ENCODE measurements at places on chromosomes 1 and 21.

DNA sequence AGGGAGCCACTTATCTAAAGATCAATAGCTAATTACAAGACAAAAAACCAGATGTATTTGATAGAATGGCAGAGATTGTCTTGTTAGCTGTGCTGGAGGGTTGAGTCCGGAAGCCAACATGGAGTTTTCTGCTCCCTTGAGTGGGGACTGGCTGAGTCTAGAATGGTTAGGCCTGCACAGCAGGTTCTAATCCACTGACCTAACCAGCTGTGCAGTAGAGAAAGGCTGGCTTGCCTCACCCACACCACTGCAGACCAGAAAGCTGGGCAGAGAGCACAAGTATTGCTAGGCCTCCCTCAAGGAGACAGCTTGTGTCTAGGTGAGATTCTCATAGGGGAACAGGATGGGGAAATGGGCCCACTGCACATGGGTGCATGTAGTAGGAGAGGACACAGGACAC is 11.7 kb upstream of the GNG12 start:
- no peak for DNase-seq

- DNase-seq, result no peak
Observed at GRCh38 chr1:211521102-211521815, 29.3 kb upstream of the RD3 start.

DNA sequence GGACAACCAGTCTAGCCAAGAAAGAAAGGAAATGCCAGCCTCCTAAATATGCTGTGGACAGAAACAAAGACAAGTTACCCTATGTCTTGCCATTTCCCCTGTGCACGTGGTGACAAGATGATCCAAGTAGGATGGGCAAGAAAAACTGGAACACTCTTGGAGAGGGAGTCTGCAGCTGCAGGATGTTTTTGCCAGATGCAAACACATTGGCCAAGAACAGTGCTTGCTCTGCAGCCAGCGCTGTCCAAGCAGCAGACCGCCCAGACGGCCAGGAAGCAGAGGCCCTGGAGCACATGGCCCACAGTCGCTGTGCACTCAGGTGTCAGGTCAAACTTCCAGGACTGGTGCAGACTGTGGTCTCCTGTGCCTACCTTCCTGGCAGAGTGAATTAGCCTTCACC is 189.3 kb downstream of the SLC35F3 start:
- no peak for DNase-seq

GRCh38 chr21:35885942-35886541 is 174.3 kb downstream of the SETD4 start:
- no peak for DNase-seq

- no peak for DNase-seq
Observed at GRCh38 chr21:17921579-17922530, 102.7 kb upstream of the C21orf91 start.

GRCh38 chr1:107750364-107750959 is 214.5 kb downstream of the VAV3 start:
- DNase-seq, result peak; percentile 52

DNA sequence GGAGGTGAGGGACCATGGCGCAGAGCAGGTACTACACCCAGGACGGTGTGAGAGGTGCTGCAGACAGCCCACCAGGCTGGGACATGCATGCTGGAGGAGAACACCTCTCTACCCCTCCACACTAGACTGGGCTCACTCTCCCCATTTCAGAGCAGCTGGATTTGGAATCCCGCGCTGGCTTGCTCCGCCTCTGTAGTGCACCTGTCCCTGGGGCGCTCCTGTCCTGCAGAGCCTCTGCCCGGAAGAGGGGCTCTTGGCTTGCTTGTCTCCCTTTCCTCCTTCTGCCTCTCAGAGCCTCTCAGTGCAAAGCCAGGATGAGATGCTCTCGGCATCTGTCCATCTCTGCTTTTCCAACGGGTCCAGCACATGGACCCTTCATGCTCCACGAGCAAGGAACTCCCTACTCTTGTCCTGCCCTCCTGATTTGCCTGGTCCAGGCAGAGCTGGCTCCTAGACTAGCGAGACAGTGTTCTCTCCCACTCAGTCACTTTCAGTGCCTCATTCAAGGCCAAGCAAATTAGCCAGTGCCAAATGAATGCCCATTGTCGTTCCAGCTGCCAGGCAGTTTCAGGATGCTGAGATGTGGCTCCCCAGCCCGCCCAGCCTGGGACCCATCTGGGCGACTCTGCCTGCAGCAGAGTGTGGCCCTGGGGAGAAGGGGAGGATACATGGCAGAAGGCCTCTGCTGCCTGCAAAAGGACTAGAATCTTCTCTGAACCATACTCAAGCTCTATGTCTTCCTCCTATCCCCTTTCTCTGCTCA is 33.7 kb downstream of the CDCA8 start:
- no peak for DNase-seq

- peak; percentile 1 for DNase-seq
Observed at GRCh38 chr1:57424231-57425027, 569 bp upstream of the DAB1 start.

DNA sequence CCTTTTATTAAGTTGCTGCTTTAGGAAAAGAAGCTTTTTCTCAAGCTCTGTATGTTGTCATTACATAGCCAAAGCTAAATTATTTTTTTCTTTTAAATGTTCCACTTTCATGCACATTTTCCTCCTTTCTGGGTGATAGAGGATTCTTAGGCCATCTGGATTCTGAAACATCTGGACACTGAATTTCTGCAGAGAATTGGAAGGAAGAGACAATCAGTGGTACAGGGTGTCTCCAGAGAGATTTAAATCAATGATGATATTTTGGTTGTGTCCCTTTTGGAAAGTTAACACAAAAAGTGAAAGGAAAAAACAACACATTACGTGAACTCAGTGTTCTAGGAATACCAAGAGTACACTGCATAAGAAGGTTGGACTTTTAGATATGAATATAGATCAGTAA is 211.4 kb upstream of the PKN2 start:
- DNase-seq, result no peak

DNA sequence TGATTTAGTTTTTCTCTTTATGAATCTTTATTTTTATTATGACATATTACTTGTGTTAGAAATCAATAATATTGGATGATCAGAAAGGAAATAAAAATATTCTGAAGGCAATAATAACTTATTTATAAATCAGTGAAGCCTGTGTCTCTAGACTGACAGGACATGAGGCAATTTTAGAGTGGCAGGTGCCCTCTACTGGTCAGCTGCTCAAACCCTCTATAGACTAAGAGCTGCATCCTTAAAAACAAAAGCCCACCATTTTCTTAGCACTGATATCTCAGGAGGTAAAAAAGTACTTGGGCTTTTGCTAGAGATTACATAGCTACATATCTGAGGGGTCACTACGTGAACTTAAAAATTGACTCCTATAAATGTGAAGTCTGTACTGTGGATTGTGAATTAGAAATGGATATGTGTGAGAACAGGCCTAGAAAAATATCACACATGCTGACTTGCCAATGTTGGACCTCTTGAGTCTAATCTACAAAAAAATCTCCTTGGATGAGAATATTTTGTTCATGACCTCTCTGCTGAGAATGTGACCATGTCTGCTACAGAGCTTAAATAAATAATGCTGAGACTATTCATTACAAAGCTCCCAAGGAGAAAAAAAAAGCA is 597.9 kb upstream of the ADAMTS5 start:
- peak; percentile 5 for DNase-seq

DNA sequence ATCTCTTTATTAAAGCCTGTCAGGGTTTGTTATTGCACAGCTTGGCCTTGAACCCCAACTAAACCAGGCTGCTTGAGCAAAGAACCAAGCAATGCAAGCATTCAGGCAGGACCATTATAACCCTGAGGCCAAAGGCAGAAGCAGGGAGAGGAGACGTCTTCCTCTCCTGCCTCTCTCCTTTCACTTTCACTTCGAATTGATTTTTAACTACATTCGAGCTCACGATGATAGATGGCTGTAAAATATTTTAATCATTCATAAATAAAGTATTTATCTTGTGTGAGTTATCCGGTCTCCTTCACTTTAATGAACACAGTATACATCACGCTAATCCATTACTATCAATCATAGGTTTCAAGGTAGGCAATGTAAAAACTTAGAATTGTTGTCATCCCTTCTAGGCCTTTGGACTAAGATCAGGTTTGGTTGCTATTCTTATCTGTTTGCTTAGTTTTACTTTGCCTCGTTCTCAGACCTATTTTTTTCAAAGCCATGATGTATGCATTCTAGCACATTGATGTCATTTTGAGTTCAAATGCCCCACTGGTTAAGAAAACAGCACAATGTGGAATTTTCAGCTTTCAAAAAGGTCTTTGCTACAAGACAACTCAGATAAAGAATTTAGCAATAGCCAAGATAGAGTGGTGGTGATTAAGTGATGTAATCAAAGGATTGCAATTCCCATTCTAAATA is 480.2 kb upstream of the RUNX1 start:
- DNase-seq, result peak; percentile 33

GRCh38 chr1:246199086-246199645 is 307.9 kb downstream of the SMYD3 start:
- no peak for DNase-seq

- no peak for DNase-seq
Observed at GRCh38 chr21:39196310-39196709, 13.1 kb upstream of the PSMG1 start.

DNA sequence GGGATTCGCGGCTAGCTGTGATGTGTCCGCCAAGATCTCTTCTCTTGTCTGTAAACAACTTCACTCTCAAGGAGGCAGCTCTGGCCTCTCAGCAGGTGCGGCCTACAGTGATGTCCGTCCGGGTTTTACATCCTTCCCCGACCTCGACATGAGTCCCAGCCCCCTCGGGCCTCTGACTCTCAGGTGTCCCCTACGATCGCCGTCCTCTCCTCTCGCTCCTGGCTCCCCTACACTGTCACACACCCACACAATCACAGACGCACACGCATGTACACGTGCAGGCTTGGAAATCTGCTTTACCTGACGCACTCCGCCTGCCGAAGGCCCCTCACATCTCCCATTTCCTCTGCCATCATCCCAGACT is 797 bp upstream of the RSPH1 start:
- DNase-seq, result no peak

DNA sequence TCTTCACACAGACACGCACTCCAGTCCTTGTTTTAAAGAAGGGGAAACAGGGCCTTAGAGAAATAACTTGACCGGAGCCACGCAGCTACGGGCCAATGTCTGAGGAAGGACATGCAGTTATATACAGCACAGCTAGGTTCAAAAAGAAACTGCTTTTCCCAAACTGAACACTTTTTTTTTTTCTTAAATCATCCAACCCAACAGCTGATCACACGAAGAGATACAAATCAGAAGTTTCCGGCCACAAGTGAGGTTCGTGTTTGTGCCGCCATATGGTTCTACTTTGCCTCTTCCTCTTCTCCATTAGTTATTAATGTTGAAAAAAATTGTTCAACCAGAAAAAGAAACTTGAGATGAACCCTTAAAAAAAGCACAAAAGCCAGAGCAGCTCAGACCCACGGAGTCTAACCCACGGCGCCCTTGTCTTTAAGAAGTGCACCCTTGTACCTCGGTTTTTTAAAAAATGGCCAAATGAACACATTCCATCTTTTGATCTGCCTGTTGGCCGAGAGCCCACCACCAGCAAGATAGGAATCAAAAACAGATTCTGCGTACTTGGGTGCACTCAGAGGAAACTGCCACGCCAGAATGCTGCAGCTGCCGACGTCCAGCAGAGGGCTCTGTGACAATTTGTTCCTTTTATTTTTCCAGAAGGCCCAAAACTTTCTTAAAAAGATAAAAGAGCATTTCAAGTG is 78.9 kb downstream of the SLC66A1 start:
- peak; percentile 73 for DNase-seq

DNA sequence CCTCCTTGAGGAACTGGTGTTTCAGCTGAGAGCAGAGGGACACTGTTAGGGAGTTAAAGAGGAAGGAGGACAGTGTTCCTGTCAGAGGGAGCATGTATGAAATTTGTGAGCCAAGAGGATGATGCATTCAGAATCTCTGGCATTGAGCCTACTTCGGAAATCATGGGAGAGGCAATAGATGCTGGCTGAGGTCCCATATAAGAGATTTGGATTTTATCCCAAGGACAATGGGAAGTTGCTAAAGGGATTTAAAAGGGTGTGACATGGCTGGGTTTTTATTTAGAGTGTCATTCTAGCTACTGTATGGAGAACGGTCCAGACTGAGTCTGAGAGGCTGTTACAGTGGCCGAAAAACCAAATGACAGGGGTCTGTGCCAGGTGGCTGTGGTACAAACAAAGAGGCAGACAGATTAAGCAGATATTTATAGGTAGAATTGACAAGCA is 403.2 kb upstream of the B3GALT2 start:
- no peak for DNase-seq

- no peak for DNase-seq
Observed at GRCh38 chr21:41359286-41359685, 2.5 kb upstream of the MX2 start.

DNA sequence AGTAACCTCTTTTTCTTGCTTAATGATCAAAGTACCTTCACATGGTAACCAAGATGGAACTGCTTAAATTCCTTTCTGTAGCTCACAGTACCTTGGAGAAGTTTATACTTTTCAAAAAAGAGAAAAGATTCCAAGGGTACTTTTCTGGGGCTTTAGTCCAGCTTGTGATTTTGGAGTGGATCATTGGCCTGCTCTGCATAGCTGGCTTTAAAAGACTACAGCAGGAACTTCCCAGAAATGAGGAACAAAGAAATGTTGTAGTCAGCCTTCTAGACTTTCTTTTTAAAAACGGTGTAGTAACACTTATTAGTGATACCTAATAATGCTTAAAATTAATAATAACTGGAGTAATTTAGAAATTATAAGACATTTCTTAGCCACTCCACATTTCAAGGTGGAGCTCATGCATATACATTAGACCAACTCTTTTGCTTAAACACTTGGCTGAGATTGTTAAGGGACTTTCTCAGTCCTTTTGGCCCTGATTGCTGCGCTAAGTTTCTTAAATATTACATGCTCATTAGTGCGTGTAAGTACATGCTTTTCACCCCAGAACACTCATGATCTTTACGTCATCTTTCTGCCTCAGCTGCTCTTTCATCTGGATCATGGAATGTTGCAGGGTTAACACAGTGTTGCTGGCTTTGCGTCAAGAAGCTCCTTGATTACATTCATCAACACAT is 57.3 kb downstream of the SDCCAG8 start:
- no peak for DNase-seq

DNA sequence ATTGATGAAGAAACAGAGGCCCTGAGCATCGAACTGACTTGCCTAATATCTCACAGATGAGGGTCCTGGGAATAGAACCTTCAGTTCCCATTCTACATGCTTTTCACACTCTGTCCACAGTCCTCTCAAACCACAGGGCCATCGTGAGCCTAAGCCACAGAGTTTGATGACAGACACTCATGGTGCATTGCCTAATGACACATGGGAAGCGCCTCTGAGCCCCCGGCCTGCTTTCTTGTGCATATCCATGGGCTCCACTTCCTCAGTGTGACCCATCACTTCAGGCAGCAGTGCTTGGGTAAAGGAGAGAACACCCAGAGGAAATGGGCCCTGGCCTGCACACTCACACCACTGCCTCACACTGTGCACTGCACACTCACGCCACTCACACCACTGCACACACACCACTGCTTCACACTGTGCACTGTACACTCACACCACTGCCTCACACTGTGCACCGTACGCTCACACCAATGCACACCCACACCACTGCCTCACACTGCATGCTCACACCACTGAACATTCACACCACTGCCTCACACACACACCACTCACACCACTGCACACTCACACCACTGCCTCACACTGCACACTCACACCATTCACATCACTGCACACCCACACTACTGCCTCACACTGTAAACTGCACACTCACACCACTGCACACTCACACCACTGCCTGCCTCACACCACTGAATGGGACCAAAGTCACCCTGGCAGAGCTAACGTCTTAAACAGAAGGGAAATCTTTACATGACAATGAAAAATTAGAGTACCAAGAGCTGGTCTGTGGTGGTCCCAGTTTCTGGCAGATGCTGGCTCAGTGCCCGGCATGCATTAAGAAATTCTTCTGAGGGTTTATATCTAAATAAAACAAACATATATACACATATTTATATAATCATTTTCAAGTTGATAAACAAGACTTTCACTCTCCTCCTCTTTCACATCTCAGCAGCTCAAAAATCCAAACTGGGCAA is 53.0 kb downstream of the KANK4 start:
- no peak for DNase-seq

Data from erythroblast (primary cell).